ENCODE measurements at places on chromosomes 2 and 18.
A peak's percentile ranks its signal among the peaks of the same experiment; 100 is the strongest.

DNA sequence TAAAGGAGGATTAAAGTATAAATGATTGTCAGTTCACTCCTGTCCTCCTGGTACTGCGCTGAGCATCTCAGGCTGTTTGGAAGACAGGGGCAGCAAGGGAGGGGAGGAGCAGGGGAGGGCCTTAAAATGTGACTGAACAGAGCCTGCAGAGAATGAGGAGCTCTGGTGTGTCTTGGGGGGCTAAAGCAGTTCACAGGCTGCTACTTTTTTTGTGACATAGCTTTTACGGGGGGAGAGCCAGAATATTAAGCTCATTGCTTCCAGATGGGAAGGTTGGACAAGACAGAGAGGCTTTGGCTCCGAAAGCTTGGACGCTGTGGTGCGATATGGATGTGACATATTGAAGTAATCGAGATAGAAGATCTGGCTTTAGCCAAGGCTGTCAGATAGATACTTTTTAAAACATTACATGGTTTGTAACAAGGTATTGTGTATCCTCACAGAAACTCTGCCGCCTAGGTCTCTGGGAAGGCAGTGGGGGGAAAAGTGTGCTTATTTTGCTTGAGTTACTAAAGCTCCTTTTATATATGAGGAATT is 40.5 kb downstream of the RDH14 start:
- DNase-seq = no peak

DNA sequence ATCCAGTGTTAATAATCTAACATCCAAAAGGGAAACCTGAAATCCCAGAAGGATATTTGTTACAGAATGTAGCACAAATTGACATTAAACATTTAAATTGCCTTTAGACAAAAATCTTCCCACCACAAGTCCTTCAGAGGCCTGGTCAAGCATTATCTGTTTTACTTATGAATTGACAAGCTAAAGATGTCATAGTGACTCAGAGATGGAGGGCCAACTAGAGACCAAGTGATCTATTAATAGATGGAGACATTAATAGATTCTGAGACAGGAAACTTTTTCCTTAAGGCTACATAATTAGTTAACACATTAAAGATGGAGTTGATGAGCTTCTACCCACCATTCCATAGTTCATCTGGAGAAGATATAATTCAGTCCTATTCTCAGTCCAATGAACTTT is 526.2 kb downstream of the IRS1 start:
- no peak for DNase-seq

DNA sequence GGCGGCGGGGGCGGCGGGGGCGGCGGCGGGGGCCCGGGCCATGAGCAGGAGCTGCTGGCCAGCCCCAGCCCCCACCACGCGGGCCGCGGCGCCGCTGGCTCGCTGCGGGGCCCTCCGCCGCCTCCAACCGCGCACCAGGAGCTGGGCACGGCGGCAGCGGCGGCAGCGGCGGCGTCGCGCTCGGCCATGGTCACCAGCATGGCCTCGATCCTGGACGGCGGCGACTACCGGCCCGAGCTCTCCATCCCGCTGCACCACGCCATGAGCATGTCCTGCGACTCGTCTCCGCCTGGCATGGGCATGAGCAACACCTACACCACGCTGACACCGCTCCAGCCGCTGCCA is 644 bp downstream of the ONECUT2 start:
- DNase-seq = no peak

DNA sequence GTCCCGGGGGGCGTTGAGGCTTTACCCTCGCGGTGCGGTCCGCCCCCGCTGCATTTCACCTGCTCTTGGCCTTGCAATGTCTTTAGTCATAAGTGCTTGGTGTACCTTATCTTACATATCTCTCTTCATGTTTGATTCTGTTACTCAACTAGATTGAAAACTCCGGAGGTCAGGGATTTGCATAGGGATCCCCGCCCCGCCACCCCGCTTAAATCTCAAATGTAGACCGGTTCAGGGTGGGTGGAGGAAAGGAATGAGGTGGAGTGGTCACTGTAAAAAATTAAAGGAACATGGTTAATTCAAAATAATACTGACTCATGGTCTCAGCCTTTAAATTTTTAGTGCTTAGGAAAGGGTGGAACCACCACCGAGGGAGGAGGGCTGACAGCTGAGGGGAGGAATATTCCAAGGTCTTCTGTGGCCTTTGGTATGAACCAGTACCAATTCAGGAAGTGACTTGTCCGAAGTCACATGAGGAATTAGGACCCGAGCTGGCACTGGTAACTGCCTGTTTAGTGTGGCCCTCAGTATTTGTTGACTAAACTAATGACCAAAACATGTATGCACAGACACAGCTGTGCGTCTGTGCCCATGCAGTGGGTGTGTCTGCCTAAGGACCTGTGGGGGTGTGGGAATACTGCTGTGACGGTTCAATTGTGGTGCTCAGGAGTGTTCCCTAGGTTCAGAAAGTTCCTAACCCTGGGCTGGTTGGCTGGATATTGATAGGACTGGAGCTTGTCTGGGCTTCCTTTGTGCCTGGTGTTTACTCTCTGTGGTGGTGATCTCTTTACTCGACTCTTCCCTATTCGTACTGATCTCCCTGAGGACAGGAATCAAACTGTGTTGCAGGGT is 1.0 kb downstream of the PLEKHB2 start:
- DNase-seq = peak; percentile 54

- DNase-seq = no peak
These were observed 76.7 kb downstream of the MERTK start for GRCh38 chr2:111975053-111975552.

DNA sequence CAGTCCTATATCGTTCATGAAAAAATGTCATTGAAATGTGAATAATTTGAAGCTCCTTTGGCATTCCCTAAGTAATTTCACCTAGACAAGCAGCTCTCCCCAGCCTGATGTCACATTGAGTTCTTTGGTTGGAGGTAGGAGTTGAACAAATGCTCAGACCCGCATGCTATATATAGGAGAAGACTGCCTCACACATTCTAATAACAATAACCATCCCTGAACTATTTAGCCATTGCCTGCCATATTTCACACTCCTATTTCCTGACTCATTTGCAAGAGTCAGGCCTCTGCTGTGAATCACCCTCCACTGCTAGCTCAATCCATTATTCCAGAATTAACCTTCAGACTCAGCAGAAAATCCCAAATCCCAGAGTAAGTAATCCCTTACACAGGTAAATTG is 256.6 kb upstream of the ACVR2A start:
- no peak for DNase-seq

- DNase-seq = no peak
These were observed 38.1 kb downstream of the PKDCC start for GRCh38 chr2:42085706-42086487.

- no peak for DNase-seq
These were observed 52.1 kb downstream of the RHBDD1 start for GRCh38 chr2:226887940-226888339.

DNA sequence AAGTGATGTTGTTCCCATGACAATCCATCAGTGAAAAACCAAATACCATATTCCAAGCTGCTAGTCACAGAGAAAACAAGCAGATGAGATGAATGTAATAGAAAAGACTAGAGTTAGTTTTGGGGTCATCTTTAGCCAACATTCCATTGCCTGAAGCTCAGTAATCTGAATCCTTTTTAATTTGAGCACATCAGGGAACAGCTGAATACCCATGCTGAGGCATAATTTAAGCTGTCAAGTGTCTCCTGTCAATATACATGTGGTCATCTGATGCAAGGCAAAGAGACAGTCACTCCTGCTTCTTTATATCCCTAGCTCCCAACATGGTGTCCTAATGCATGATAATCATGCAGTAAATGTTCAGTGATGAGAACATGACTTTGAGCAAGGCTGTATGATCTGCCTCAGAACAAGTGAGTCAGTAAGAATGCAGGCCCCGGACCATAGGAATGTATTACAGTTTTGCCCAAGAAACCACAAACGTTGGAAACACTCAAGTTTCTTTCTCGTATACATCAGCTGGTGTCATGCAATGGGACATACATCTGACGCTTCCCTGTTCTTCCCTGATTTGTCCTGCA is 48.0 kb downstream of the CDK15 start:
- no peak for DNase-seq

DNA sequence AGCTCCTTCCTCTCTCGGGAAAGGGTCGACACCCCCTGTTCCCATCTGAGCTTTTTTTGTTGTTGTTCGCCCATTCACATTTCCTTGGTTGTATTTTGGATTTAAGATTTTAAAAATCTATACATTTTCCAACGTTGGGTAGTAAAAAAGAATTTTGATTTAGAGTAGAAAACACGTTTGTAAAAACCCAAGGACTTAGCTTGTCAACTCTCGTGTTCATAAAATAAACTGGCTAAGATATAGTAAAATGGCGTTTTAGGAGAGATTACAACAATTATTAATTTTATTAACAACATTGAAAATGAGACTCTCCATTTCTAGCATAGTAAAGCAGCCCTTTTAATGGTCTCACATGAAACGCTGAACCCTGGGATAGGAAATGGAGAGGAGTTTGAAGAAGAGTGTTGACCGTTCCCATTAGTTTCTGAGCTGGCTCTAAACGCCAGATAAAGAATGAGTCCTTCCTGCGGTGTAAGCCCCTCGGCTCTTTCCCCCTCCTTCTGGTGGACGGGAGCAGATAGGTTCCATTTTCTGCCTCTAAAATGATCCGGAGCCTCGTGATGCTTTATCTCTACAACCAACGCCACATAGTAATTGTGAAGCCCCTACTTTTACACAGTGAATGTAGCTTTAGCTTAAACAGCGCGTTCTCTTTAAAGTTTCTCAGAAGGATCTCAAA is 24.0 kb upstream of the ZNF516 start:
- no peak for DNase-seq

- no peak for DNase-seq
These were observed 64.4 kb downstream of the LCLAT1 start for GRCh38 chr2:30511122-30512083.

GRCh38 chr2:108171657-108172056 is 68.1 kb upstream of the SULT1C3 start:
- no peak for DNase-seq

GRCh38 chr2:36485521-36485920 is 112.4 kb downstream of the FEZ2 start:
- no peak for DNase-seq

DNA sequence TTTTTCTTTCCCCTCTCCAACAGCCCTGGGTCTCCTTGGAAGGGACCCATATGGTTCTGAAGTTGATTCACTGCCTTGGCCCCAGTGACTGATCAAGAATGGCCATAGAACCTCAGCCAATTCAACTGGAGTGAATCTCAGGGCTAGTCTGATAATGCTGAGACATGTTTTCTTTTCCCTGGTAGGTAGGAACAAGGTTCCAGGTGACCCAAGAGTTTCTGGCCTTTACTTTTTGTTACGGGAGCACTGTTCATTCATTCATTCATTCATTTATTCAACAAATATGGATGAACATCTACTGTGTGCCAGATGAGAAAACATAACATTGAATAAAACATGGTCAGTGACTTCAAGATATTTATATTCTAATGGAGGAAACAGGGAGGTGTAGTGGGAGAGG is 3.1 kb upstream of the ZCCHC2 start:
- no peak for DNase-seq

DNA sequence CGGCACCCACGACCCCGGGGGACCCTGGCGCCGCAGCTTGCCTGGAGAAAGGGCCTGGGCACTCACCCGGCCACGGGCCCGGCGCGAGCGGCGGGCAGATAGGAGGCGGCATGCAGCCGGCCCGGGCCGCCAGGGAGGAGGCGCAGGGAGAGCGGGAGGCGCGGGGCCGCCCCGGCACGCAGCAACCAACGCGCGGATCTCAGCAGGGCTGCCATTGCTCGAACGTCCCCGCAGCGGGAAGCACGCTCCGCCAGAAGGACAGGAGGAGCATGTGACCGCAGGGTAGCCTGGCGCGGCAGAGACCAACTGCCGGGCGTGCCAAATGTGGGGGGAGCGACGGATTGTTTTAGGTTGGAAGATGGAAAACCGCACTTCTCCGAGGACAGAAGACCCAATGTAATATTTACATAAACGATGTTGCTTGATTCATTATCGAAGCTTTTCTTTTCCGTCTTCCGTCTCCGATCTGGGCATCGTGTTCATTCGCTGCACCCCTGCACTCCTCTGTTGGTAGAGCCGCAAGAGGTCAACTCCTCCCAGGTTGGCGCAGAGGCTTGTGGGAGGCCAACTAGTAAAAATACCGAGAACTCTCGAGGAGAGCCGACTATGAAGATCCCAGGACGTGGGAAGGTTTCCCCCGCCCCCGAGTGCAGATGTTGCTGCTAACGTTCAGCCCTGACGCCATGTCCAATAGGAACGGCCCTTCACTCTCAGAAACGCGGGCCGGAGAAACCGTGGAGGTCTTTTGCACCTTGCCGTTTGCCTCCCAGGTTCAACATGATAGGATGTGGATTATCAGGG is at the start of gene LRPPRC:
TSS of gene LRPPRC (minus strand) at position 257 of the 801 bp plus-strand sequence. CDS start at position 215, 42 bp downstream.
- DNase-seq = peak; percentile 93

DNA sequence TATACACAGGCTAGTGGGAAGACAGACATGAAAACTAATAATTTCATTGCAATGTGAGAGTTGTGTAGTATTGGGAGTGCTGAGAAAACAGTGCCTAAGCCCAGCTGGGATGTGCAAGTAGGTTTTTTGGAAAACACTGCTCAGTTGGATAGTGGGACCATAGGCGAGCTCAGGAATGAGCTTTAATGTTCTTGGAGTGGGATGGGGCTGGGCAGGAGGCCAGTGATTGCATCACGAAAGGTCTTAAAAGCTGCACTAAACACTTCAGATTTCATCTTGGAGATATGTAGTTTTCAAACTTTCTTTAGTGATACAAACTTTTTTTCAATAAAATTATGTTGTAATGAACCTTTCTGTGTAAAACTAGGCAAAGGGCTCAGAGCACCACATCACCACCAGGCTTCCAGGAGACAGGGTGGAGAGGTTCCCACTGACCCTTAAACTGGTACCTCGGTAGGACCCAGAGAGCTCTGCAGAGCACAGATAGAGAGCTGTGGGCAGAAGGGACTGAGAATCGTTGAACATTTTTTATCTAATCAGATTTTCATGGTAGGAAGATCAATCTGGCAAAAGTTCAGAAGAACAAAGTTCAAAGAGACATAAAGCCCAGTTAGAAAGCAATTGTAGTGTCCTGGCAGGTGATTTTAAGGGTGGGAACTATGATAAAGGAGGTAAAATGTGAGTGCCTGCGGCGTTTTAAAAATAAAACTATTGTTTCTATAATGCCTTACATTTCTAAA is 176.2 kb downstream of the TRABD2A start:
- no peak for DNase-seq

GRCh38 chr2:170161516-170162270 is 16.3 kb upstream of the MYO3B start:
- no peak for DNase-seq

GRCh38 chr2:127615511-127616166 is 30.3 kb upstream of the GPR17 start:
- no peak for DNase-seq

DNA sequence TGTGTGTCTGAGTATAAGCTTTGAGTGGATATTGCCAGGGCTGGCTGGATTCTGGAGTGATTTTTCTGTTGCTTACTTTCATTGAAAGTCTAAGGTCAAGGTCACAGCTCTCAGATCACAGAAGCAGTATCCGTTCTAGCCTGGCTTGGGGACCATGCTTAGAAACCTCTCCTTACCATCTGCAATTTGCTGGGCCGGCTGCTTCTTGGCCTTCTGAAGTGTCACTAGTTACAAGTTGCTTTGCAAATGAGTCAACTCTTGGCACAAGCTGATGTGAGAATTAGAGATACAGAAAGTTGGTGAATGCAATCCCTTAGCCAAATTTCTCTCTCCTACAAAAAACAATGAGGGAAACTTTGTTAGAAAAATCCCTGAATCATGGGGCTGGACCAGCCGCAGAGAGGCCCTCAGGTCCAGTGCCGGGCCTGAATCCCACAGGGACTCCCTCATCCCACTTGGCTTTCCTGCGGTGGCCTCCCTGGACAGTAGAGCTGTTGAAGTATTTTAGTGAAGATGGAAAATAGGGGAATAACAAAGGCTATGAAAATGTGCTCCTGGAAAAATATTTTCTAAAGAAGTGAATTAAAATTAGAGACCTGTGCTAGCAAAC is 92.7 kb upstream of the CNGA3 start:
- DNase-seq = no peak

All from germinal center (tissue), 1 donor.